Neural crest cell (in vitro differentiated cells): ENCODE measurements at places on chromosomes 4 and X.

DNA sequence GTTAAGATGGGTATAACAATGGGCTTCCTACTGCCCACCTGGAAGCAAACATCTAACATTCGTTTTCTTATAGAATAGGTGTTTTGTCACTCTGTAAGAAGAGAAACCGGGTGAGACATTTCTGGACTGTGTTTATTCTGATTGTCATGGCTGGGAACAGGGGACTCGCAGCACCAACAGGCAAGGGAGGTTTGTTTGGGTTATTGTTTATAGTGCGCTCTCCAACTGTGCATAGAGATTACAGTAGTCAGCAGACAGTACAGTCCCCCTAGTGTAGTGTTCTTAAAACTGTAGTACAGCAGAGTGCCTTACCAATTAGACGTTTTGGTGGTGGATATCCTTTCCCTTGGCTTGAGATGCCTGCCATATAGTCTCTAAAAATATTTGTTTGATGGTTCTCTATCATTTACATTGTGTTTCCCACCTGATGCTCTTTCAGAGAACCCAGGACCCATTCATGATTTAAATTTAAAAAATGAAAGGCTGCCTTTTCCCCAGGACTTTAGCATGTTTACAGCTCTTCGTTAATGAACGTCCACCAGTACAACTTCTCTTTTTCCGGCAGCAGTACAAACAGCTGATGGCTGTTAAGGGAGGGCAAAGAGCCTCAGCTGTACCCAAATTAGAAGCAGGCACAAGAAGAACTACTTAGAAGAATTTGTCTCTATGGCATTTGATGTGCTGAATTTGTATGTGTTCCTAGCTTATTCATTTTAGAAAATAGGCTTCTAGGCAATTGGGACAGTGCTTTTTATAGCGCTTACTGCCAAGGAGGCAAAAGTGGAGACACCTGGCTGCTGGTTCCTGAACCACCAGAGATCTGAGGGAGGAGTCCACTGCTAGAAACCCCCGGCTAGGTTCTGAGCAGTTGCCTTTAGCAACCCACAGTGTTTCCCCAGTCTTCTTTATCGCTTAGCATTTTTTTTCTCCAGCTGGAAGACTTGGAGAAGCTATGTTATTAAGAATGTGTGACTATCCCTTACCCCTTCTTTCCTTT lies 1.0 kb upstream of the RNF150 start:
- no peak for DNase-seq

DNA sequence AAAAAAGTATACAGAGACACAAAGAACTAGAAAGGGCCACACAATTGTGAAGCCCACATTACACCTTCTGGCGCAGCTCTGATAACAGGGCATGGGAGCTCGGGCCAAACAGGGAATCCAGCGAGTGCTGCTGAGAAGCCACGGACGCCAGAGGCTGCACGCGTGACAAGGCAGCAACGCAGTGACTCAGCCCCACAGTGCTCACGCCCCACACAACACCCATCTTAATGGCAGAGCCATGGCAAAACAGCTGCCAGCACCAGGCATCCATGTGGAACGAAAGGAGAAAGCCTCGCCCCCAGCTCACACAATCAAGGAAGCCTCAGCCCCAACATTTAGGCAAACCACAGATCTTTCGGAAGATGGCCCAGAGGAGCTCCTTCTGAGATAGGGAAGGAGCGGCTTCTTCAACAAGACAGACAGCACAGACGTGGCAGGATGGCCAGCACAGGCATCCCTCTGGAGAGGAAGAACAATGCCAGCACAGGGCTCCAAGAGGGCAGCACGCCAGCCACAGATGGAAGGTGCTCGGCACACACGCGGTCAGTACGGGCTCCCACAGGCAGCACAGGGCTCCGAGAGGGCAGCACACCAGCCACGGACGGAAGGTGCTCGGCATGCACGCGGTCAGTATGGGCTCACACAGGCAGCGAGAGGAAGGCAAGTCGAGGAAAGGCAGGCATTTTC lies 33.1 kb downstream of the GAK start:
- DNase-seq, result no peak

- DNase-seq, result no peak
Observed at GRCh38 chrX:155127940-155128339, 56.6 kb downstream of the BRCC3 start.

GRCh38 chrX:53654376-53654775 lies 32.1 kb downstream of the HUWE1 start:
- DNase-seq, result no peak

- no peak for DNase-seq
Observed at GRCh38 chr4:100984901-100985300, 362.4 kb downstream of the PPP3CA start.

GRCh38 chrX:100376576-100376975 lies 33.5 kb downstream of the PCDH19 start:
- no peak for DNase-seq

- DNase-seq, result no peak
Observed at GRCh38 chrX:40262157-40263013, 164.6 kb upstream of the BCOR start.

GRCh38 chr4:6754481-6755087 lies 27.9 kb upstream of the KIAA0232 start:
- no peak for DNase-seq

DNA sequence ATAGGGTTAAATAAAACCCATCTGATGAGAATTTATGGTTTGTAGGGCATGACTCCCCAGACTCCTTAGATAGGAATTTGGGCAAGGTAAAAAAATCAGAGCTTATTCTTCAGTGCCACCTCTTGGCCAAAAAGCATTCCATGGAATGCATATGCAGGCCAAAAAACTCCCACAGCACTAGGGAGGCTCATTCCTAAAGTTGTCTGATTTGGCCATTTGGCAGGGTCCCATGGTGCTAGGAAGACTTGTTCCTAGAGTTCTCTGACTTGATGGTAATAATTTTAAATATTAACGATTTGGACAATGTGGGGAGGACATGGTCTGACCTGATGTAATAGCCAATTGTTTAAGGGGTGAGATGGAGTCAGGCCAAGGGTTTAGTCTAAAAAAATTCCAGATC lies 93.0 kb downstream of the SPIN4 start:
- DNase-seq, result no peak

DNA sequence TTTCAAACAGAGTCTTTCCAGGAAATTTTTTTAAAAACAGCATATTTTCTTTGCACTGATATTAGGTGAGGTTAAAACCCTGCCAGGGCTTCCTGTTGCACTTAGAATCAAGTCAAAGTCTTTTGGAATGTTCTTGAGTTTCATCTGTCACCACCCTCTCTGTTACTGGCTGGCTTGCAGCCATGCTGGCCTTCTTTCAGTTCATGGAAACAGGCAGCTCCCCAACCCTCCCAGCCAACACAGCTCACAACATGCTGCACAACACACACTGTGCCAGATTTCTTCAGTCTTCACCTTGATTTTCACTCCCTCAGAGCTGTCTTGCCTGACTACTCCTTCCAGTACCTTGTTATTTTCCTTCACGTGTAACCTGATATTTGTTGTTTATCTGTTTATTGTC lies 129.5 kb downstream of the KCNIP4 start:
- no peak for DNase-seq

GRCh38 chr4:53011259-53011905 lies 149.3 kb downstream of the RASL11B start:
- DNase-seq, result no peak

DNA sequence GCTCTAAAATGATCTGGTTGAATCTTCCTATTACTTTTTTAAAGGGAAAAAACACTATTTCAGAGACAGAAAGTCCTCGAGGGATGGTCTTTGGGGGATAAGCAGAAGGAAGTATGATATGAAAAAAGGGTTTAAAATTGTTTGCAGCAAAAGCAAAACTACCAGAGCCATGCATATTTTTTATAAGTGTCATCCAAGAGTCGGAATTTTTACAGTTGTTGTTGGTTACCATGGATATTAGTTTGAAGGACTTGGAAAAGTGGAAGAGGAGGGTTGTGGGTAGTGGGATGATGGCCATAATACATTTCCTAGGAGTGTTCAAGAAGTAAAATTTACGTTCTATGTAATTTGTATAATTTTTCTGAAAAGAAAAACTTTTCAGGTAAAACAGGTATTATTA lies 134.4 kb downstream of the PCDH7 start:
- no peak for DNase-seq

DNA sequence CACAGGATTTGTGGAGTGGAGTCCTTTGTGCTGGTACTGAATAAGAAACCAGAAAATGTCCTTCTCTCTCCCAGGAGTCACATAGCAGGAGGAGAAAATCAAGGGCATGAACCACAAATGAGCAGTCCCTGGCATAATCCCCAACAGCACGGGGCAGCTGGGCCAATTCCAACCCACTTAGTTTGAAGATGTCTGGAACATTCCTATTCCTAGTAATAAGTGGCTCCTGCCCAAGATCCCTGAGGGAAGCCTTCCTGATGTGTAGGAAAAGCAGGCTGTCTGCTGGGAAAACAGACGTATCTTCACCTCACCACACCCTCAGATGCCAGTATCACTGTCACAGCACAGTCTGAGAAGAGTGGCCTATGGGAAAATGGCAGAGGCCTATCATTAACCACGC lies 182.8 kb upstream of the MAP3K15 start:
- no peak for DNase-seq

GRCh38 chr4:144399927-144400326 lies 246.0 kb upstream of the HHIP start:
- DNase-seq, result no peak

GRCh38 chrX:49910344-49910743 lies 12.1 kb upstream of the CLCN5 start:
- no peak for DNase-seq

GRCh38 chr4:7004331-7004730 lies 38.8 kb upstream of the TADA2B start:
- no peak for DNase-seq

DNA sequence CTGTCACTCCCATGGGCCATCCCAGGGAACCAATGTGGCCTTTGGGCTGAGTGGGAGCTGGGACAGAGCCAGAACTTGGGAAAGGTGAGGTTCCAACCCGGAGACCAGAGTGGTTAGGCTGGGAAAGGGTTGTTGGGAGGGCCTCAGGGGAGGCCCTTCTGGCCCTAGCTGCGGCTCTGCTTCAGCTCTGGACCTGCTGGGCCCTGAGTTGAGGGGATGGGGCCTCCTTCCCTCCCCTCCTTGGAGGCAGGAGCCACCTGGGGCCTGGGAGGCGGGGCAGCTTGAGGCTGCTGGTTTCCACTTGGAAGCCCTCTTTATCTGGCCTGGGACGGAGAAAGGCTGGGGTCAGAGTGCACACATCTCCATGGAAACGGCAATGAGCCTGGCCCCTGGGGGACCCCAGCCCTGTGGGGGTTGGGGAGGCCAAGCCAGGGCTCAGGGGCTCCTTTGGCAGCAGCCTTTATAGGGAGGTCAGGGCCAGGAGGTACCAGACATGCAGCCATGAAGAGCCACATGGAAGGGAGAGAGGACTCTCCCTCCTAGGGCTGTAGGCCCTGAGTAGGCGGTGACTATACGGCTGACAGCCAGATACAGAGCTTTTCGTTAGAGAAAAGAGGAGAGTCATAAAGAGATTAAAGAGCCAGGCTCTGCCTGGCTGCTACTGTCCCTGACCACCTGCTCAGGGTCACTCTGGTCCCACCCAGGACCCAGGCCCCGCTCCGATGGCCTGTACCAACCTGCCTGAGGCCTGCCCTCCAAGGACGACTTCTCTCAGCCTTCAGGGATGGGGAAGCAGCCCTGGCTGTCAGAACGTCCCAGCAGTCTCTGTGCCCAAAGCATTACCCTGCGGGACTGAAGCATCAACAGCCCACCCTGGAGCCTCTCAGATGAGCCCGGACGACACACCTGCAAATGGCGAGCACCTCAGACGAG lies 6.9 kb upstream of the NSD2 start:
- DNase-seq, result peak; percentile 78

DNA sequence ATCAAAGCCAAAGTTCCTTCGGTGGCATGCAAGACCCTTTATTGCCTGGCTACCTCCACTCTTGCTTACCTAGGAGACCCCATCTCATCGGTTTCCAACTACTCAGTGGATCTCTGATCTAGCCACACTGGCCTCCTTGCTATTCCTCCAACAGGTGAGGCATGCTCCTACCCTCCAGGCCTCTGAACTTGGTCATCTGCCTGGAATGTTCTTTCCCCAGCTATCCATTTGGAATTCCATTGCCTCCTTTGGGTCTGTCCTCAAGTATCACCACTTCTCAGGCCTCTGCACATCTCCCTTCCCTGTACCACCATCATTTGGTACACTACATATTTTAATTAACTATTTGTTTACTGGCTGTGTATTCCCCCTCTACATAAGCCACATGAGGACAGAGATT lies 11.2 kb downstream of the LGI2 start:
- no peak for DNase-seq

GRCh38 chr4:68536375-68536774 lies 39.7 kb downstream of the UGT2B17 start:
- no peak for DNase-seq

GRCh38 chrX:133482056-133482952 lies 67.0 kb upstream of the GPC4 start:
- DNase-seq, result no peak

DNA sequence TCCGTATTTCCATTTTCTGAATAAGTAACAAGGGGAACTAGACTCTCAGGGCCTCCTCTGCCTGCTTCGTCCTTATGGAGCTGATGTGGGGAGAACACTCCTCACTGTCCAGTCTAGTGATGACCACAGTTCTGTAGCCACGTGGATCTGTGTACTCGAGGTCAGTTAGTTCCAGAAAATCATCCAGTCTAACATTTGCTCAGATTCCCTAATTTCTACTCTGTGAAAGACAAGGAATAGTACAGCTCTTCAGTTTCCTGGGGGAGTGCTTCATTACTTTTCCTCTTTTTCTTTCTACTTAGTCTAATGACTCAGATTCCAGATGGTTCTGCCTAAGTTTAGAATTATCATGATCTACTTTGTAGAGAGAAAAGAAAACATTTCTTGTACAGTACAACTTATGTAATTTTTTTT lies 82.6 kb downstream of the SORBS2 start:
- no peak for DNase-seq

DNA sequence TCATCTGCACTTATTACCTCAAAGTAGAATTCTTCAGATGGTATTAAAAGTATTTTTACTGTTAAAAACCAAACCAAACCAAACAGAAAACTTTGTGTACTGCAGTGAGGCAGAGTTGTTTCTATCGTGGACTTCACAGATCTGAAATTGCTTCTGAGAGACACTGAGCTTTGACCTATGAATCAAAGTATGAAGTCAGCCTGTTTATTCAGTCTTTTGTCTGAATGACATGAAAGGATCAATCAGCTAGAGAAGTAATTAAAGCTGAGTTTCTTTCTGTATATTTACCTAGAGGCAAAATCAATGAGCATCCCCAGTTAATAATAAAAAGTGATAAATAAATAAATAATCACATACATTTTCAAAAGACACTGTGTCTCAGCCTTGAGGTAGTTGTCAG lies 2121.0 kb downstream of the PCDH7 start:
- DNase-seq, result no peak

GRCh38 chr4:105963461-105964400 lies 68.5 kb downstream of the NPNT start:
- DNase-seq, result no peak

DNA sequence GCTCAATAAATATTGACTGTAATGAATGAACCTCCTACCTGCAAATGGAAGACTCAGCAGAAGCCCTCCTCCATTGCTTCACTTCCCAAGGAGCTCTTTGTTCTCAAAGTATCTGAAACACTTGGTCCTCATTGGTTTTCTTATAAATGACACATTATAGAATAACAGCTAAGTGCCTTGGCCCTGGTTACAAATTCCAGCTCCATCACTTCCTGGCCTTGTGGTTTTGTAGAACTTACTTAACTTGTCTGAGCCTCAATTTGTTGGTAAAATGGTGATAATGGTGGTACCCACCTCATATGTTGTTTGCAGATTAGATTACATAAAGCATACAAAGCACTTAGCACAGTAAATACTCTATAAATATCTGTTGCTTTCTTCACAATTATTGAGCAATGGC lies 25.2 kb upstream of the SMIM20 start:
- no peak for DNase-seq
